ENCODE measurements at places on chromosomes 5 and 9.

- no peak for DNase-seq
These were observed 28.8 kb upstream of the MELK start for GRCh38 chr9:36543916-36544315.

DNA sequence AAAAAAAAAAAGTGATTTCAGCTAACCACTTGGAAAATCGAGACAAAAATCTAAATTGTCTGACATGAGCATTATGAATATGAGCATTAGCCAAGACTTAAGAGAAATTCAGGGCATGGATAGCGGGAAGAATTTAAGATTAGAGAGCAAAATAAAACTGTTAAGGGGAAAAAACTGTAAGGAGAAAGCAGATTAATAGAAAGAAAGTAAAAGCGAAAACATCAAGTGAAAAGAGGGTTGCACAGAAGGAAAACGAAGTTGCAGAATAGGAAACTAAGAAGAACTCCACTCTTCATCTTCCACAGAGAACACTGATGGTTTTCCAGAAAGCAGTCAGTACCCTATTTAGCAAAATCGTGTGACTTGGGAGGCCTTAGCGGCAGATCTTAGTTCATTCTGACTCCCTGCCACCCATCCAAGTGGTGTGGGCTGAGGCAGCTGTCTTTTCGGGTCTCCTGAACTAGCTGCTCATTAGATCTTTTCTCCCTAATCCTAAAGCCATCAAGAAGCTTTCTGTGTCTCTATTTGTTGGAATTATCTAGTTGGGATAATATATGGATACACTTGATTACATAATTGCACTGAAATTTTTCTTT, 3.7 kb downstream of the NIM1K start:
- DNase-seq: no peak

- no peak for DNase-seq
These were observed 65.2 kb downstream of the RETREG1 start for GRCh38 chr5:16551628-16552027.

- DNase-seq: no peak
These were observed 261.3 kb downstream of the COX7C start for GRCh38 chr5:86879086-86879485.

DNA sequence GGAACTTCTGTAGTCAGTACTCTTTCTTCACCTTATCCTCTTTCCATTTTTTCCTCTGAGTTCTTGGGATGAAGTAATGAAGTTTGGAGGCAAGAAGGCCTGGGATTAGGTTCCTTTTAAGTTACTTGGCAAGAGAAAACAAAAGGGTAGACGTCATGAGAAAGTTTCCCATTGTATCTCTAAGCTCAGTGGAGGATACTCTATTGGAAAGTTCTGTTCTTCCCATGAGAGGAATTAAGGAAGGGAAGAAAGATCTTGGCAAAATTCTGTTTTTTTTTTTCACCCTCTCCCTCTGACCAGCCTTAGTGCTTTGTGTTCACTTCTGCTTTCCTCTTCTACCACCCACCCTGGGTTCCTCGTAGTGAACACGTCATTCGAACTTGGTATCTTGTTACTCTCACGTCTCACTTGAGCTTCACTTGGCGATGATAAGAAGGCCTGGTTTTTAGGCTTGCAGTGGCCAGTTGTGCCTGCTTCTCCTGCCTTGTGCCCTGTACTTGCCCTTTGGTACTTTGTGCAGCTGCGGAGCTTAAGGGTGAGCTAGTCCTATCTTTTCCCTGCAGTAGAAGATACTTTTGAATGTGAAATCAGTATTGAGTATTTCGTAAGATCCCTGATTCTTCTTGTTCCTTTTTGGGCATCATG, 67.0 kb downstream of the ARHGAP26 start:
- no peak for DNase-seq

DNA sequence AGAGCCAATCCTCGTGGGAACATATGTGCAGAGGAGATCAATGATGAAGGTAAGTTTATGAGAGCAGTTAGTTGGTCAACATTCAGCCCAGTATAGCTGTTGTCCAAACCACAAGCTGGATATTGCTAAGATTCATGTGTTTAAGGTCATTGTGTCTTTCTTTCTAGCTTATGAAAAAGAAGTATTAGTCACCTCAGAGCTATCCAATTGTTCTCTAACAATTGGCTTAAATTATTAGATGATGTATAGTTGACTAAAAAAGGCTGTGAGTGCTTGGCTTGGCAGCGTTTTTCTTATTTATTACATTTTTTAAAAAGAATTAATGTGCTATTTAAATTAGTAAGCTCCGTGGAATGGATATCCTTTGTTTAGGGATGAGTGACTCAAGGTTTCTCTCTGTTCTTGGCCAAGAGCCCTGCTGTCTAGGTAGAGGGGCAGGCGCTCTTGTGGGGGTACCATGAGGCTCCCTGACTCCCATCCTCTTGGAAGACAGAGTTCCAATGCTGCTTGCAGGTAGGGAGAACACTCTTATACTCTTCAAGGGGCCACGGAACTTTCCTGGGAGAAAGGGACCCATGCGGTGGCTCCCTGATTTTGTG, 487.4 kb downstream of the IRX1 start:
- DNase-seq: no peak

DNA sequence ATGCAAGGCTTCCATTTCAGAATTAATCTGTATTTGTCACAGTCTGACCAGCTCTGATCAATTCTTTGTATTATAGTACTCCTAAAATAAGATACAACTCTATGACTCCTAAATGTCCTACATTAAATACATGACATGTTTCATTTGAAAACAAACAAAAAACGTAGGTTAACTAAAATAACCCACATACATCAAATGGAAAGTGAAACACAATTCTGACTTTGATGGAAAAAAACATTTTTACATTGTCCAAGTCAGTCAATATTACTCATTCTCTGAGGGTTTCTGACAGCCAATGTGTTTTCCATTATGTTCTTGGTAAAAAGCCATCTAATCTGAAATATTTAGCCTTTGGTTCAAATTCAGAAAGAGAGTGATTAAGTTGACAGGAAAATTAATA, 8.7 kb downstream of the HMGCS1 start:
- no peak for DNase-seq

GRCh38 chr9:108180541-108180940, 675.2 kb downstream of the ACTL7B start:
- DNase-seq: no peak

DNA sequence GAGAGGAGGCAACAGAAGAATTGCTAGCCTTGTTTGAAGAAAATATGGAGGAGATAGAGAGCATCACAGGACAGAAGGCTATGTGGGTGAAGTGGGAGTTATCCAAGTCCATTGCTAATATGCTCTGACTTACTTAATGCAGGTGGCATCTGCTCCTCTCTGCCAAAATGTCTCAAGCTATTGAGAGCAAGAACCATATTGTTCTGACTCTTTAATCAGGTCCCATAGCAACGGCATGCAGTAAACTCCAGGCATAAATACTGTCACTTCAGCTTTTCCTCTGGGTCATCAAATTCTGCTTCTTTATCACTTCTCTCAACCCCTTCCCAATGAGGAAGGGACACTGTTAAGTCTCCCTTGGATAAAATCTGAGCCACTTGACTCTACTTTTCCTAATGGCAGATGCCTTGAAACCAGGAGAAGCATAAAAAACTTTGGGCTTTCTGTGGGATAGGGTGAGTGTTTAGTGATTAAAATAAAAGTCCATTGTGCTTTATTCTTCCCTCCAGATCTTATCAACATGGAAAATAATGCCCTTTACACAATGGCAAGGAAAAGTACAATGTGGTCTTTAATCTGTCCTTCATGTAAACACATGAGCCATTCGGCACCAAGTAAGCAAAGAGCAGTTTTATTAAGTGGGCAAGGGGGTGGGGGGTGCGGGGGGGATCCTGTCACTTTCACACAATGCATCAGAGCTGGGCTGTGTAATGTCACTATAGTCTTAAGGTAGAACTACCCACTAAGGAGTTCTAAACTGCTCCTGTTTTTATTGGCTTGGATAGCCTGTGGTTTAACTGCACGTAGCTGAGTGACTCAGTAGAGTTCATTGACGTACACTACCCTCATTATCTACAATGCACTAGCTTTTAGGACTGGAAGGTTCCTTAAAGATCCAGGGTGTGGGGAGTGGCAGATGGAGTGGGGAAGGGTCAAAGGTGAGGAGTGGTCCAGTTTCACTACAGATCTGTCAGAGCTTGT, 71.0 kb upstream of the TARS1 start:
- DNase-seq: no peak

DNA sequence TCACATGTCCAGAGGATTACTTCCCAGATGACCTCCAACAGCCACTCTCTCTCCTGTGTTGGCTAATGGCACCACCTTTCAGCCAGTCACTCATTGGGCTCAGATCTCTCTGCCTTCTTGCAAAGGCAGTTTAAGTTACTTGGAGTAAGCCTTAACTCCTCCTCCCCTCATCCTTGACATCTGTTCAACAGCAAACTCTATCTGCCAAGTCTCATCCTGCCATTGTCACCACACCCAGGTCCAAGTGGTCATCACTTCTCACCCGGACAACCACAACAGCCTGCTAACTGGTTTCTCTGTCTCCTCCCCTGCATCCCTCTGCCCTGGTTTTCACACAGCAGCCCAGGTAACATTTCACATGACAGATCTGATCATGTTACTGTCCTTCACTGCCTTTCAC, 58.5 kb downstream of the DCP2 start:
- no peak for DNase-seq

GRCh38 chr9:121277026-121277425, 9.1 kb downstream of the GSN start:
- no peak for DNase-seq

DNA sequence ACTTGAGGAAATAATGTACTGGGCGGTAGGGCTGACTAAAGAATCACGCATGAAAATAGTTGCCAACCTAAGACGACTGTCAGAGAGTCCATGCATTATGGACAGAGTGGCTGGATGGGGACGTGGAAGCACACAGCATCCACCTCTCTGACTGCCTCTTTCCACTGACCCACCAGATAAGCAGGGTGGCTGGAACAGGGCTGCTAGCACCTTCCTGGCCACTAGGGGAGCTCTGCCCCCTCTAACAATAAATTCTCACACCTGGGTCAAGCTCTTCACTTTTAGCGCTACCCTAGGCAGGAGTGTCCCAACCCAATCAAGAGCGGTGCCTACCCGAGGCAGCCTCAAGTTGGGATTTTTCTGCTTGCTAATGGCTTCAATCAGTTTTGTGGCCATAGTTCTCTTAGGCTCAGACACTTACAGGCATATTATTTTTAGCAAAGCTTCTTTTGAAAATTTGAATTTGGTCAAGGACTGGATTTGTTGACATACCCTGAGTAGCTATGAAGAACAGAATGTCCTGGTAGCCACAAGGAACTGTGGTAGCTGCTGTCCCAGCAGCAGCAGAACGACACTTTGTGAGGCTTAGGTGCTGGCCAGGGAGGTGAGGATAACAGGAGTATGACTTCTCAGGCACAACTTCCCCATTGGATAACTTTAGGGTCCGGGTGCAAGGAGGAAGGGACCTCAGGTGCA, 6.9 kb upstream of the TPM2 start:
- DNase-seq: no peak

- DNase-seq: no peak
These were observed 42.5 kb upstream of the GLRX start for GRCh38 chr5:95864944-95865504.

DNA sequence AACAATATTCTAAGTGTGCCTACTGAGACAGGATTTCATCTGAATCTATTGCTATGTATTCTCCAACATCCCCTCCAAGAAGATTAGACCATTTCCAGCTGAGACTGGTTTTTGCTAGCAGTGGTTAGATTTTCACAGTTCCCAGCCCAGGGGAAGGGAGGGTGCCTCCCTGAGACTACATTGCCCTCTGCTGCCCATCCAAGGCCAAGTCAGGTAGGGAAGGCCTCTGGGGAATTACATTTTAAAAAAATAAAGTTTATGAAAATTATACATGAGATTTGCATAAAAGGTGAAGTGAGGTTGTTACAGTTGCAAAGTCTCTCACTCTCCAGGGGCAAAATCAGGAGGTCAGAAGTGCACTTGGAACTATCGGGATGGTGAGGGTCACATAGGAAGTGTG, 28.0 kb upstream of the SYK start:
- no peak for DNase-seq

- no peak for DNase-seq
These were observed 189.8 kb downstream of the MPDZ start for GRCh38 chr9:13089666-13090065.

DNA sequence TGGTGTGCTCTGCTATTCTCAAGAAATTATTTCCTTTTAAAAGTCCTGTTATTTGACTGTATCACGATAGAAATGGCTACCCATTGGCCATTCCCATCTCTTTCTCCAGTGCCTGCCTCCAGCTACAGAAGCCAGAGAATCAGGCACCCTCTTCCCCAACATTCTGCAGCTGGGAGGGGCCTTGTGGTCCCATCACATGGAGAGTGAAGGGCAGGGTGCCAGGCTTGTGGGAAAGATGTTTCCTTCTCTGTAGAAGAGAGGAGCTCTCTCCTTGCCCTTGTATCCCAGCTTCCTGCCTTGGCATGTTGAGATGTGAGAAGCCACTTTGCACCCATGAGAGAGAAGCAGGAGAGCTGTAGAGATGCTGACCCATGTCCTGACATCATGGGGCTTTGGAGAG, 465.0 kb downstream of the MTRR start:
- DNase-seq: no peak

DNA sequence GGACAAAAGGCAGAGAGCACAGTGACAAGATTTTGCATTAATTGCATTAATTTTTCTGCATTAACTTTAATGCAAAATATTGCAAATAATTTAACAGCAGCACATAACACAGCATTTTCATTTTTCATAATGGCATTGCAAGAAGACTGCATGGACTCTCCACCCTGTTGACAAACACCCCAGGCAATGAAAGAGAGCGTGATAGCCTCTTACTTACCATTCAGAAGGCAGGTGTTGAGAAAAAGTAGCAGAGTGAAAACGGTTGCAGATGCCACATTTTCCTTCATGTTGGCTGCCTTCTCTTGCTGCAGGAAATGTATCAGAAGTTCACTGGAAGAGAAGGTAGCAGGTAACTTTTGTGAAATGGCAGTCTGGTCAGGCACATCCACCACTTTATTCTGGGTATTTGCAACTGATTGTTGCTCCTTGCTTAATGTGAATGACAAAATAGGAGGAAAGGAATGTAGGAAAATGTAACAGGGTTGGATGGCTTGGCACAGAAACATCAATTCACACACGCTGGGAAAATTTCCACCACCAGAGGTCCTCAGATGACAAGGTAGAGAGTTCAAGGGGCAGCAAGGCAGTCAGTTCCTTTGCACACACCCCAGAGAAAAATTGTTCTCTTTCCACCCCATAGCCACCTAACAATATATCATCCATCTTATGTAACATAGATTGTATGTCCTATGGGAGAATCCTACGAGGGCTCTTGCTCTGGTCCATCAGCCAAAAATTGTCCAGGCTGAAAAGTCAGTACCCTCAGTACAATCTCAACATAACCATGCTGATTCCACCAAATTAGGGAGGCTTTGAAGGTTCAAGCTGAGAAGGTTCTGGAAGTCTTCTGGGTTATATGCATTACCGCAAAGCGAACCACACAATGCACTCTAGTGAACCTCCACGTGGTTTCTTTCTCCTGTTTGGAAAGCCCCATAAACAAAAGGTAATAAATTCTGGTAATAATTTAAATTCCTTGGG, 41.9 kb upstream of the AGXT2 start:
- DNase-seq: peak; percentile 25

- no peak for DNase-seq
These were observed 151.1 kb downstream of the ARL15 start for GRCh38 chr5:54159153-54159892.

GRCh38 chr9:91275655-91276054, 86.1 kb downstream of the AUH start:
- DNase-seq: no peak

Measured in stimulated activated CD8-positive, alpha-beta memory T cell treated with anti-CD3 and anti-CD28 coated beads, Interleukin-7, amount 100 ng/mL, for 1 hour (primary cell).